ENCODE measurements at places on chromosomes 16 and 17.

DNA sequence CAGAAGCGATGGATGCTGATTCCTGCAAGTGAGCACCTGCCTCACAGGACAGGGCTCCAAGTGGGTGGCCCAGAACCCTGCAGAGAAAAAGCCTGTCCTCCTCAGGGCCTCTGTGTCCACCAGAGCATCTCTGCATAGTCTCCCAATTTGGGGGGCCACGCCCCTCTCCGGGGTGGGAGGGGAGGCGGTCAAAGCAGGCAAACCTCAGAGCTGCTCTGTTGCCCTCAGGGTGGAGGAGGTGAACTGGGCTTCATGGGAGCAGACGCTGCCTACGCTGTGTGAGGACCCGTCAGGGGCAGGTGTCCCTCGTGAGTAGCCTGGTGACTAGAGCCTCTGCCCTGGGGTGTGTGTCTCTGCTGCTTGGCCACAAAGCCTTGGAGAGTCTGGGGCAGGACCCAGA, 19.3 kb downstream of the TRPV2 start:
- no peak for DNase-seq

GRCh38 chr17:47615766-47616424, 33.8 kb upstream of the KPNB1 start:
- no peak for DNase-seq

DNA sequence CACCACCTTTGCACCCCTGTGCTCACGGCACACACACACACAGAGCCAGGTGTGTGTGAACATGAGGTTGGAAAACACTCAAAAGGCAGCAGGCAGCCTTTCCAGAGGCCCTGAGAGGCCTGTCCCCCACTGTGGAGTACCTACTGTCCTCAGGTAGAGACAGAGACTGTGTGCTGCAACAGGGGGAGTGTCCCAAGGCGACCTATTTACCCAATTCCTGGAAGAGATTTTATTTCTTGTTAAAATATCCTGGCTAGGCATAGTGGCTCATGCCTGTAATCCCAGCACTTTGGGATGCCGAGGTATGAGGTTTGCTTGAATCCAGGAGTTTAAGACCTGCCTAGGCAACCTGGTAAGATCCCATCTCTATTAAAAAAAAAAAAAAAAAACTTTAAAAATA, 108.5 kb downstream of the COPRS start:
- no peak for DNase-seq

- DNase-seq = no peak
These were observed 23.8 kb downstream of the TSC2 start for GRCh38 chr16:2071454-2072202.

DNA sequence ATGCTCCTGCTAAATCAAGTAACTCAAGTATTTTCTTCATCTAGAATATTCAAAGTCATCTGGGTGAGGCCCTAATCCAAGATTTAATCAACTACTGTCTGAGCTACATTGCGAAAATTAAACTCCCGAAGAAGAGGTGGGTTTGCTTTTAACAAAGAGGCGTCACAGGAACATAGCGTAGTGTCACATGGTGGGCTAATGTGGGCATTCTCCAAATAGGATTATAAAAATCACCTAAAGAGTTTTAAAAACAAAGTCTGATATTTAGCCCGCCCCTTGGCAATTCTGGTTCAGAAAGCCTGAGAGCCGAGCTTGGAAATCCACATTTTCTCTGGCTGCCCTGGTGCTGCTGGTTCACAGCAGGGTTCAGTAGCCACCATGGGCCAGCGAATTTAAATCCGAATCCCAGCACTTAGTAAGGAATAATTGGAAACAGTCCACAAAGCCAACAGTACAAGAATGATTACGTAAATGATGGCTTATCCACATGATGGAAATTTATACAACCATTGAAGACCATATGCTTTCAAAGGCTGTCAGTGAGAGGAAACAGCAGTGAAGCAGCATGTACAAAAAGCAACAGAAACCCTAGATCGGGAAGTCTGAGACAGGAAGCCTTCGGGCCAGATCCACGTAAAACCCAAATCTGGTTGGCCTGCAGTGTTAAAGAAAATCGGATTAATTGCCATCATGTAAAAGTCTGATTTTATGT, 8.8 kb downstream of the PMM2 start:
- DNase-seq = no peak
